Activated CD4-positive, CD25-positive, alpha-beta regulatory T cell (primary cell): ENCODE measurements at places on chromosomes 2 and 18.

- no peak for DNase-seq
Observed at GRCh38 chr2:201319511-201319910, 37.6 kb downstream of the FLACC1 start.

DNA sequence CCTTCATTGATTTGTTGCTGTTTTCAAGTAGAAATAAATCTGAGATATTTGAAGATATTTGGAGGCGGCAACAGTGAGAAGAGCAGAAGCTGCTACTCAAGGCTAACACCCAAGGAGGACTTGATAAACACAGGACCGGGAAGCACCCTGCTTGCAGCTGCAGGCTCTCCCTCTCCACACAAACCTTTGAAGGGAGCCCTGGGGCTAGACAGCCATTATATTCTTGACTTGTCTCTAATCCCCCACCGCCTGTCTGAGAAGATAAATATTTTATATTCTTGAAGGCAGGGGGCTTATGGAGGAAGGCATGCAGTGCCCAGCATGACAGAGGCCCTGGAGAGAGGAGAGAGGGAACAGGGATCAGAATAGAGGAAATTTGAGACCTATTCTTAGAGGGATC lies 50.9 kb upstream of the SMAD2 start:
- DNase-seq: no peak

GRCh38 chr2:141569941-141570340 lies 560.9 kb downstream of the LRP1B start:
- no peak for DNase-seq

GRCh38 chr2:172431463-172431862 lies 4.1 kb downstream of the ITGA6 start:
- no peak for DNase-seq

DNA sequence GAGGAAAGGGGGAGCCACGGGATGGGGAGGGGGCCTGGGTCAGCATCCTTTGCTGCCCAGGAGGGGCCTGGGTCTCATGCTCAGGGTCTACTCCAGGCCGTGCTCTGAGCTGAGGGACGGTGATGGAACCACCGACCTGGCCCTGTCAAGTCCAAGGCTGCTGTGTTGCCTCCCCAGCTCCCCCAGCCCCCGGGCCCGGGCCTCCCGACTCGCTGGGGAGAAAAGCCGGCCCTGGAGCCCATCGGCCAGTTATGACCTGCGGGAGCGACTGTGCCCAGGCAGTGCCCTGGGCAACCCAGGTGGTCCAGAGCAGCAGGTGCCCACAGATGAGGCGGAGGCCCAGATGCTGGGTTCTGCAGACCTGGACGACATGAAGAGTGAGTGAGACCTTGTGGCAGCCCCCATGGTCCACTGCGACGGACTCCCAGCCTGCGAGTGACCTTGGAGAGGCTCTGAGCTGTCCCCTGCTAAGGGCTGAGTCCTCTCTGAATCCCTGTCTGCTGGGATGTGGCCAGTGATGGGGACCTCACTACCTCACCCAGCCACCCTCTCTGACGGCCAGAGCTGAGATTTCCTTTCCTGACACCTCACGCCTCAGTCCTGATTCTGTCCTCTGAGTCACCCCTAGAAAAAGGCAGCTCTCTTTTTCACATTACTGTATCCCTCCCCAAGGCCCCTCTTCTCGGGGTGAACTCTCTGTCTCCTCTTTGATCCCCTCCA lies 2.7 kb downstream of the SLC4A3 start:
- no peak for DNase-seq

- DNase-seq: no peak
Observed at GRCh38 chr2:10400568-10400977, 47.6 kb downstream of the ODC1 start.

DNA sequence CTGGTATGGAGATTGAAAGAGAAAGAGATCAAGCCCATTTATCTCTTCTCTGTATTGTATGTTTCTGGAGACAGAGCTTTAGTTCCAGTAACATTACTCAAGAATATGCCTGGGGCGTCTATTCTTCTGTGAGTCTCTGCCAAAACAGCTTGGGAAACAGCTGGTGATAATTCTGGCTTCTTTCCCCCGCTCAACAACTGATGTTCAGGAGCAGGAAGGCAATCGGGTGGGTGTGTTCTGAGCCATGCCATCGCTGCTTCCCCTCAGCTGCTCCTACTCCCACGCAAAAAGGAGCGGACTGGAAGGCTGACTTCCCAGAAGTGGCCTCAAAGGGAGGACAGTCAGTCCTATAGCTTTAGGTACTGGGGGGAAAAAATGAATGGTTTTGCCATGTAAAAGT lies 695.1 kb downstream of the PLCL1 start:
- DNase-seq: no peak

- no peak for DNase-seq
Observed at GRCh38 chr2:126798276-126799140, 100.2 kb upstream of the TEX51 start.

DNA sequence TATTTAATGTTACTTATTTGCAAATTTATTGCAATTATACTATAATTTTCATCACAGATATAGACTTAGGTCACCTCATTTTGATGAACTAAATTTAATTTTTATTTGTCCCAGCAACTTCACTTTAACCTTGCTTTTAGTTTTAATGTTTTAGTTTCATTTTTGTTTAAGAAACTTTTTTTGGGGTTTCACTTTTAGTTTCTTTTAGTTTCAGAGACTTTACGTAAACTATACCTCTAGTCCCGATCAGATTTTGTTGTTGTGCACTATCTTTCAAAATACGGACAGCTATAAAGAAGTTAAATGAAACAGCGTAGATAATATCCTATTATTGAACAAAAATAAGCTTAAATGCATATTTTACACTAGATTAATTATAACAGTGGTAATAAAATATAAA lies 460.5 kb downstream of the ERBB4 start:
- no peak for DNase-seq

DNA sequence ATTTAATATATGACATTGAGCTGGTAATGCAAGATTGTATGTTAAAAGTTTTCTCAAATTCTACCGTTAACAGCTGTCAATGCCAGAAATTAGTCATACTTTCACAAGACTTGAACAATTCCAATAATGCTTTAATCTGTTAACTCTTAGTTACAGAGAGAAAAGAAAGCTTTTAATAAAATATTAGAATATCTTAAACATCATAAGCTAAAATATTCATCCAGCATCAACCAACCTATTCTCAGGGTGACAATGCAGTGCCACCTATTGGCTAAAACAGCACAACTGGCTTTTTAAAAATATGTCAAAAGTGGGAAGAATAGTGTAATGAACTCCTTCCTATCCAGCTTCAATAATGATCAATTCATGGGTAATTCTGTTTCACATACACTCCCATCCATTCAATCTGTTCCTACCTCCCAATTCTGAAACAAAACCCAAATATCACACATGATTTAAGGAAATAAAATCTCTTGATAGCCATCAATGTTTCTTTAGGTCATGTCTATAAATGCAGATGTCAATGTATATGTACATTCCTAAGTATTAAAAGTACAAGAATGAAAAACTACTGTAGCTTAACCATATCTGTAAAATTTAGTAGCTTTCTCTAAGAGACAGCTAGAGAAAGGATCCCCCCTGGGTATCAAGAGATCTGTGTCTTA lies 79.8 kb upstream of the CCDC141 start:
- DNase-seq: no peak

DNA sequence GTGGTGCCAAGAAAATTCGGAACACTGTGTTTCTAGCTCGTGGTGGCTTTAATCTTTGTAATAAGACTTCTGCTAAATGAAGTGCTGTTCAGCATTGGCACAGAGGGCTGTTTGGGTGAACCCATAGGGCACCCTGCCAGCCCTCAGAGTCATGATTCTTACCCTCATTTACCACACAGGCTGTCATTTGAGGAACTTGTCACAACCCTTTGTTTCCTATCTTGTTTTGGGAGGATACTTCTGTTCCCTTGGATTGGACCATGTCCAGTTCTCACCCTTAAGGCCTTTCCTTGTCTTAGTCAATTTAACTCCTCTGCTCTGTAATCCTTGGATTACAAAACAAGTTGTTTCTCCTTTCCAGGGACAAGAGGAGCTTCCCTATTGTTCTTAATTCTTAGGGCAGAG lies 225.7 kb downstream of the MTX2 start:
- DNase-seq: no peak

DNA sequence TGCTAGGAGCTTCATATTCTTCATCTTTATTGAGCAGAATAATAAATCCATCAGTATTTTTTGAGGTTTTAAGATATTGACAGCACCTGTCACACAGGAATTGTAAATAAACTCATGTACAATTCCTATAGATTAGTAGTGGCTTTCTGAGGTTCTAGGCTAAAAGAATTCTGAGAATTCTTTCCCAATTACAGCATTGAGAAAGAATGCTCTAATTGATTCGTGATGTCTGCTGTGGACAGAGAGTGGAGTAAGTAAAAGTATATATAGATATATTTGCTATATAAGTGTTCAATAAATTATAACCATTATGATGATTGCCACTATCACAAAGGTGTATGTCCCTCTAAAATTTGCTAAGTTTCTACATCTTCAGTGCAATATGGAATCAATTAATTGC lies 186.5 kb upstream of the NRP2 start:
- no peak for DNase-seq

DNA sequence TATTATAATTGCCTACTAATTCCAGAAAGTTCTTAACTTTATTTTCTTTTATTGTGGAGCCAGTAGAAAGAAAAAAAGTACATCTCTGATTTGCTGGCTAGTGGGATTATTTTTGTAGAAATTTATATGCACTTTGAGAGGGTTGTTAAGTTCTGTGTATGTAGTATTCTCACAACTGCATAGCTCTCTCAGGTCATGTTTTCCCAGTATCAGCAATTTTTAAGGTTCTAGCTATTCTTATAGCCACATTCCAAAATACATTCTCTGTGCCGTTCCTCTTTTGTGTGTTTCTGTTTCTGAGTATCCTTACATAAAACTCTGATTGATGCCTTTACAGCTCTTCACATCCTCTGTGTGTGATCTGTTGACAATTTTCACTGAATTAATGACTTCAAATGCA lies 199.3 kb upstream of the KYNU start:
- no peak for DNase-seq

GRCh38 chr2:156538083-156538504 lies 101.9 kb downstream of the GPD2 start:
- DNase-seq: no peak

DNA sequence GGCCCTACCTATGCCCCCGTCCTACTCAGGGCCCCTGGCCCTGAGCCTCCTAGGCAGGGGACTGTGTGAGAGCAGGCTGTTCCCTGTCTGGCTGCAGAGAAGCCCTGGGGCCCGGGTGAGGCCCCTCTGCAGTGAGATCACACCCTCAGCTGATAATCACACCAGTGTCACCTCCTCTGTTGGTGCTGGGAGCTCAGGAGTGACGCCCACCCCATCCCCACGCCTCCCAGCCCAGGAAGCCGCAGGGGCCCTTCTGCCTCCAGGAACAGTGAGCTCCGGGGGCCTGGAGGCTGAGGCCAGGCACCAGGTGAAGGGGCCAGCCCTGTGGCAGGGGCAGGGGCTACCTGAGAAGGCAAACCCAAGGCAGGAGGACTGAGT lies 20.0 kb downstream of the KCNIP3 start:
- no peak for DNase-seq

DNA sequence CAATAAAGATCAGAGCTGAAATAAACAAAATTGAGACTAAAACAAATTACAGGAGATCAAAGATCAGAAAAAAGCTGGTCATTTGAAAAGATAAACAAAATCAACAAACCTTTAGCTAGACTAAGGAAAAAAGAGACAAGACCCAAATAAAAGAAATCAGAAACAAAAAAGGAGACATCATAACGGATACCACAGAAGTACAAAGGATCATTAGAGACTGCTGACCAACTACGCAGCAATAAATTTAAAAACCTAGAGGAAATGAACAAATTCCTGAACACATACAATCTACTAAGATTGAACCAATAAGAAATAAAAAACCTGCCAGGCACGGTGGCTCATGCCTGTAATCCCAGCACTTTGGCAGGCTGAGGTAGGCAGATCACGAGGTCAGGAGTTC lies 33.7 kb downstream of the USP34 start:
- DNase-seq: no peak

DNA sequence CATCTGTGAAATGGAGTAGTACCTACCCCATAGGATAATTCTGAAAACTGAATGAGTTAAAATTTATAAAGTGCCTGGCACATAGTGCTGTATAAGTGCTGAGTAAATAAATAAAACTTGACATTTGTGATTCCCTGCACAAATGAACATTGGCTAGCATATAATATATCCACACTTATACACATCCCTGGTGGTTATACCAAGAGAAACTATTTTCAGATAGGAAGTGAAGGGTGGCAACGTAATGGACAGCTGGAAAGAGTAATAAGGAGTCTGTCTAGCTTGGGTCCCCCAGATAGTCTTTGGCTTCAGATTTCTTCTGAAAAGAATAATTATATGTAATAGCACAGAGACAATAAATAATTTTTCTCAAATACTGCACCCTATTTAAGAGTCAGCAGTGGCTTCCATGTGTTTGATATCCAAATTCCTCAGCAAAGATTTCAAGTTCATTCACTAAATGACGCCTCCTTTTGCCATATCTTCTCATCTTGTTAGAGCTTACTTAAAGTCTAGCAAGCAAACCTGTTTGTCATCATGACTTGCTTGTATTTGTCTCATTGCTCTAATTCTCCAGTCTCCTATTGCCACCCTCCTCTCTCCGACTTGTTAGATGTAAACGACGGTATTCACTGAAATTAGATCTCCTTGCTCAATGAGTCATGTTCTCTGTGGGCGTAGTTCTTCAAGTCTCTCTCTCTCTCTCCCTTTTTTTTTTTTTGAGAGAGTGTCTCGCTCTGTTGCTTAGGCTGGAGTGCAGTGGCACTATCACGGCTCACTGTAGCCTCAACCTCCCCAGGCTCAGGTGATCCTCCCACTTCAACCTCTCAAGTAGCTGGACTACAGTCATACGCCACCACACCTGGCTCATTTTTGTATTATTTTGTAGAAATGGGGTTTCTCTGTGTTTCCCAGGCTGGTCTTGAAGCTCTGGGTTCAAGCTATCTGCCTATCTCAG lies 8.7 kb upstream of the ADGRF3 start:
- DNase-seq: no peak

GRCh38 chr18:68438983-68439382 lies 275.9 kb downstream of the TMX3 start:
- no peak for DNase-seq

DNA sequence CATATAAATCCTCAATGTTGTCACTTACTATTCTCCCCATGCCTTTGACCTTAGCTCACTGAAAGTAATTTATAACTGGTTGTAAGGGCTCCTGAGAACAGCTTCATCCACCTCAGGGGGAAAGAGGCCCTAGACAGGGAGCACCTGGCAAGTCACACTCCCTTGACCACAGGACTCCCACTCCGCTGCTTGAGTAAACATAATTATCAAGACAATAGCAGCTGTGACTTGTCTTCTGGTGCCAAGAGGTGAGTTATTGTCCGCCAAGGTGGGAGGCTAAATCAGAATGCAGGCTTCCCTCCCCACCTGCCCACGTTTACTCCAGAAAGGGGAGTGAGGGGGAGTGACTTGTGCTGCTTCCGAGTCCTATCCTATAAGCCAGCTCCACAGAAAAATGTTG lies 230.6 kb upstream of the LRATD1 start:
- no peak for DNase-seq
